ENCODE measurements at places on chromosomes 1 and 21. TPM values are rescaled to one million over a fixed set of nuclear protein-coding genes. Genes with fewer than 3 reads are reported as not detected.

CYP2J2 gene
- polyA plus RNA-seq = 1.2 TPM

PRAMEF18 gene
- not detected for polyA plus RNA-seq

DNA sequence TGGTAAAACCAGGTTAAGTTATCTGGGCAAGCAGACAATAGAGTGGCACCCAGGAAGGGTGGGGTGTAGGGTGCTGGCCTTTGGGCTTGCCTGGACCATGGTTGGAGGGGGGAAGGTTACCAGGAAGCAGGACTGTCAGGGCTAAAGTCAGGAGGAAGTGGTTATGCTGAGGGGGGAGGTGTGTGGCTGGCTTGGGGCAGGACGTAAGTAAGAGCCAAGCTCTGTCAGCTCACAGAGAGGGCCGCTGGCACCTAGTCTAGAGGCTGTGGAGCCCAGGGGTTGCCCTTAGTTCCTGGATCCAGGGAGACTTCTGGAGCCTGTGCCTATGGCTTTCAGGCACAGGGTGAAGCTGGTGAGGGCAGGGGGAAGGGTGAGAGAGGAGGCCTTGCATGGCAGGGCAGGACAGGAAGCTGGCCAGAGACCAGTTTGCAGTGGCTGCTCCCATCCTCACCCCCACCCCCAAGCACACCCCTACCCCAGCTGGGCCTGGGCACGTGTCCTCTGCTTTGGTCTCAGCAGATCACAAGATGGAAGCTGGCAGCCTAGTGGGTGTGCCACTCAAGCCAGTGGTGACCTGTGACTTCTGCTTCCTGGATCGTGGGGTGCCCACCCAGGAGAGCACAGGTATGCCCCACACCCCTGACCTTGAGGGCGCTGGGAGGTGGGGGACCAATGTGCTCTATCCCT lies 20.5 kb upstream of the SMYD3 start:
- no peak for DNase-seq

- DNase-seq = no peak
Measured at GRCh38 chr1:27130798-27131197, 24.1 kb downstream of the SLC9A1 start.

- DNase-seq = no peak
Measured at GRCh38 chr1:15965228-15965767, 10.6 kb downstream of the ZBTB17 start.

DNA sequence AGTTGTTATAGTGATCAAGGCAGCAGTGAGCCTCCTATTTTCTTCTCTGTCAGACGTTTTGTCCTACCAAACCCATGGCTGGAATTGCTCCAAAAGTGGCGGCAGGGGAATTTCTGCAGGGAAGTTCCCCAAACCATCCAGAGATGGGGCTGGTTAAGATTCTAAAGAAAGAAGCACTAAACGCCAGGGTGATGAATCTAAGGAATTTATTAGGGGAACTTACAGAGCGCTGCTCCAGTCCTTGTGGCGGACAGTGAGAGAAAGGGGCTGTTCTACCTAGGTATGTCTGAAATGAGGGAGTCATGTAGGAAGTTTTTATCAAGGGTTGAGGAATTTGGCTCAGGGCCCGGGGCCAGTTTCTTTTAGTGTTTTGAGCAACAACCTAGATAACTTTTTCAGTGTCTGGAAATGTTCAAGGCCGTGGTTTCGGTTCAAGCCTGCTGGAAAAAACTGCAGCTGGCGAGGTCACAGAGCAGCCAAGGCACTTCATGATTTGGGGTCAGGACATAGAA lies 222.4 kb upstream of the B3GALT2 start:
- no peak for DNase-seq
